ENCODE measurements at places on chromosomes 3 and 15. TPM values are rescaled to one million over a fixed set of nuclear protein-coding genes. Genes with fewer than 3 reads are reported as not detected.

Gene IMPG2
- 0.29 TPM for total RNA-seq

Gene ONECUT1
- total RNA-seq: 1.2 TPM

- DNase-seq: no peak
Observed at GRCh38 chr3:5811016-5811415, 623.5 kb downstream of the EDEM1 start.

GRCh38 chr3:52229656-52230055, 4.2 kb upstream of the TLR9 start:
- no peak for DNase-seq

GRCh38 chr3:52447512-52448355, 2.8 kb upstream of the SEMA3G start:
- DNase-seq: no peak

DNA sequence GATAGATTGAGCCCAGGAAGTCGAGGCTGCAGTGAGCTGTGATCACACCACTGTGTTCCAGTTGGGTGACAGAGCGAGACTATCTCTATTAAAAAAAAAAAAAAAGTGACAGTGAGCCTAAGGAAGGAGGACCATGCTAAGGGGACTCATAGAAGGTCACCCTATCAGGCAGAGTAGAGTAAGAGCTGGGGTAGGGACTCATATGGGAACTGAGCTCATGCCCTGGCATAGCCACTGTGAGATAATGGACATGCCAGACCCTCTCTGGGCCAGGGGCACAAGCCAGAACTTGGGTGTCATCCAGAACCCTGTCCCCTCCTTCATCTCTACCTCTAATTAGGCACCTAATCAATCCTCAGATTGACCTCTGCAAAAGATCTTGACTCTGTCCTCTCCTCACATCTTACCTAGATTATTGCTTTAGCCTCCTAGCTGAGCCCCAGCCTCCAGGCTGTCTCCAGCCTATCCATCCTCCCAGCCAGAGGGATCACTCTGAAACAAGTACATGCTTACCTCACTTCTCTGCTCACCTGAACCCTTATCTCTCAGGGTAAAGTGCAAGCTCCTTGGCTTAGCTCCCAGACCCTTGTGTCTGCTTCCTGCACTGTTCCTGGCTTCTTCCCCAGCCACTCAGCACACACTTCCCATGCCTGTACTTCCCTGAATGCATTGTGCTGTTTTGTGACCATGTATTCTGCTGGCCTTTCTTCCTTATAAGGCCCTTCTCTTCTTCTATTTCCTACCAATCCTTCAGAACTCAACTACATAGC, 76.4 kb downstream of the DAPK2 start:
- peak; percentile 87 for DNase-seq

GRCh38 chr3:180332608-180333007, 269.4 kb upstream of the TTC14 start:
- DNase-seq: no peak

- DNase-seq: no peak
Observed at GRCh38 chr15:44620081-44620480, 43.4 kb downstream of the SPG11 start.

DNA sequence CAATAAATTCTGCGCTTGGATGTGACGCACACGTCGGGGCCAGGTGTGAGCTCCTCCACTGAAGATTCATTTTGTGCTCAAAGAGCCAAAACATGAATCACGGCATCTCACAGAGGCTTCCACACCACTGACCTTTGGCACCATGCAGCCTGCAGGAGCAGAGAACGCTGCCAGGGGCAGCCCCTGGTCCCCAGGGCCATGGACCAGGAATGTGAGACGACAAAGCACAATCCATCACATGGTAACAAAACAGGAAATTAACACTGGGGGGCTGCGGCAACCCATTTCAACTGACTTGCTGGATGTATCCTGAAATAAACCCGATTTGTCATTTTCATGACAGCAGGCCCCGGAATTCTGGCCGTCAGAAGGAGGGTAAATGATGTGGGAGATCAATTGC, 167.5 kb upstream of the IGF1R start:
- no peak for DNase-seq

Data from stomach (tissue), 19 donors.